ENCODE measurements at places on chromosomes 6 and 20.

DNA sequence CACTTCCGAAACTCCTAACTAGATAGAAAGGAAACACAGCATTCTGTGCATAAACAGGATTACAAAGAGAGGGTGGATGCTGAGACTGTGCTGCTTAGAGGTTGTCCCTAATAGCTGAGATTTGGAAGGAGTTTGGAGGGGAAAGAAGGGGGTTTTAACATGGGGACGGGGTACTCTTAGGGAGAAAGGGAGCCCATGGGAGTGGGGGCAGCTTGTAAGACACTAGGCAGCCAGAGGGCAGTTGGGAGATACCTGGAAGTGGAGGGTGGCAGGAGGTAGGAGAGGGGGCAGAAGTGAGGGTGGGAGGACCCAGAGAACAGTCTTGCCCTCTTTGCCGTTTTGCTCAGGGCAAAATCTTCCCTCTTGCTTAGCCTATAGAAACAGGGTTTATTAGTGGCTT, 16.4 kb downstream of the MANBAL start:
- no peak for DNase-seq

DNA sequence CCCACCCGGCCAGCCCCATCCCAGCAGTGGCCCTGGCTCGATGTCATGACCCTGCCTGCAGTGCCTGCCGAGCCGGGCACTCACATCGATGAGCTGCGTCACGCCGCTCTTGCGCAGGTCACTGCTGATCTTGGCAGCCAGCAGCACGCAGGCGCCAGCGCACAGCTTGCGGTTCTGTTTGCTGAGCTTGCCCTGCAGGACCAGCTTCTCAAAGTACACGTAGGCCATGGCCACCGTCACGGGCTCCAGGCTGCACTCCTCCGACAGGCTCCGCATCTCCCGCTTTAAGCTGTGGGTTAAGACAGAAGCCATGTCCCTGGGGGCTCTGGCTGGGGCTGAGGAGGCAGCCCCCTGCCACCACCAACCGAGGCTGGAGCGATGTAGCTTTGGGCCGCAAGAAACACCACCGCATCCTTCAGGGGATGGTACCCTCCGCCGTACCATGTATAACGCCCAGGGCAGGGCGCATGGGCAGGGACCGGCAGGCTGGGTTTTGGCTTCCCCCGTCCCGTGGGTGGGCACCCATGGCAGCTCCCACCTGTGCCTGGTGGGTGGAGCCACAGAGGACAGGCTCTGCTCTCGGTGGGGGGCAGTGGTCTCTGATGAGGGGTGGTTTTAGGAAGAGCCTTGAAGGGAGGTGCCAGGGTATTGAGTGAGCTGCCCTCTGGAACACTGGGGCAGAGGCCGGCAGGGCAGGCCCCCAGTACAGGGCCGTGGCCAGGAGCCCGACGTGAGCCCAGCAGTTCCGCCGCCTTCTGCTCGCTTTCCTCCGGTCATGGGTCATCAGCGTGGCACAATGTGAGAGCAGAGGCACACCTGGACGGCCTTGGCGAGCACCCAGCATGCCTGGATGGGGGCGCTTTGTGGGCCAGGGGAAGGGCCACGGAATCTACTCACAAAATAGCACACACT, 4.5 kb downstream of the RPS21 start:
- DNase-seq, result no peak

GRCh38 chr20:2815242-2815900, 584 bp downstream of the C20orf141 start:
- no peak for DNase-seq

DNA sequence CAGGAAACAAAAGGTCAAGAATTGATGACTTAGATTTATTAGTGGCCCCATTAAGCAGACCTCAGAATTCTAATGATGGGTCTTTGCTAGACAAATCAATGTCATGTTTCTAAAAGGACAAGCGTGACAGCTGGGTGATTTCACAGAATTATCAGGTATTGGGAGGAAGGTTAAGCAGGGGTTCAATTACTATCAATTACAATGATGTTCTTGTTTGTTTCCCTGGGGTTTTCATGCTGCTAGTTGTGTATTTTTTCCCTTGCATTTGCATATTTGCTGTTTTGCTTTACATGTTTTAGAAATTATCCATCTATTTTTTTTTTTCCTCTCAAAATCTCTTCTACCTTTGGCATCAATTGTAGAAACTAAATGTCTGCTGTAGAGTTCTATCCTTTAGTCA, 27.9 kb downstream of the GNAS start:
- no peak for DNase-seq

- DNase-seq, result no peak
Measured at GRCh38 chr20:63745961-63746731, 6.6 kb downstream of the SLC2A4RG start.

DNA sequence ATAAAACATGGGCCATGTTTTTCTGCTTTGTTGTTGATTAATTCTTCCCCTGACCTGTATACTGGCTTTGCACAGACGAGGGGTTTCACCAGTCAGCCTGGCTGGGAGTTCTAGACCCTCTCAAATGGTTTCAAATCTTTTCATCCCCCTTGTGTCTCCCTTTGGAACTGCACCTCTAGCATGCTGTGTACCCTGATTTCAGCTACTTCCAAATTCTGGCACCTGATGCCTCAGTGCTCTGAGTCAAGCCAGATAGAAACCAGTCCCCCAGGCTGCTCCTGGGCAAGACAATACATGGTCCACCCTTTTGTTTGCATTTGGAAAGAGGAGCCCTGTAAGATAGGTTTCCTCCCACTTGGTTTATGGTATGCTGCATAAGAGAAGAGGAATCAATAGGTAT, 290.2 kb downstream of the BTBD3 start:
- no peak for DNase-seq

DNA sequence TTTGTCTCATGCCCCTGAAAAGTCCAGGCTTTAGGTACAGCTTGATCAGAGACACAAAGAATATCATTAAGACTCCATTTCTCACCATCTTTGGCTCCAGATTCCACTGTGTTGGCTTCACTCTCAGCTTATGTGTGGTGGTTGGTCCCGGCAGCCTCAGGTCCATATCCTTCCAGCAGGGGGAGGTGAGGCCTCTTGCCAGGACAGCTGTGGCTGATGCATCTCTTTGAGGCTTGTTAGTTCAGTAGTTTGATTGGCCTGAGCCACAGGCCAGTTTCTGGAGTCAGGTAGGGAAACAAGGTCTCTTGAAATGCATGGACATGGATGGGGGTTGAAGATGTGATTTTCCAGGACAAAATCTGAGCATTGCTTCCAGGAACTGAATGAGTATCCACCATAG, 62.4 kb downstream of the JAG1 start:
- DNase-seq, result no peak

DNA sequence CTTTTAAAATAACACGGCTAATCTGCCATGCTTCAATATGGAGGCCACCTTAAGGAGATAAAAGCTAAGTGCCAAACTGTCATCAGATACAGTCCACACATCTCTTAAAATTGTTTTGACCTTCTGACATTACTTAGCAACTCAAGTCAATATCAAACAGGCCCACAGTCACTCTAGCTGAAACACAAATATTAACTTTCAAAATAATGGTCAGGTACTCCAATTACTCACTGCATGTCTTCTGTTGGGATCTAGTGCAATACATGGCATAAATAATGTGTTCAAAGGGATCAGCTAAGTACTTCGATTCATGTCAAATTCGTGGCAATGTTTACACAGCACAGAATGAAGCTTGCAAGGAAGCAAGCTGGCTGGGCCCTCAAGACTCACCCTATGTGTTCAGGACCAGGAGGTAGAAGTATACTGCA, 133.9 kb upstream of the BEND6 start:
- DNase-seq, result no peak

GRCh38 chr6:154921482-154921881, 73.6 kb upstream of the TIAM2 start:
- no peak for DNase-seq

GRCh38 chr6:32947552-32948465, 5.1 kb downstream of the HLA-DMA start:
- no peak for DNase-seq

- no peak for DNase-seq
Measured at GRCh38 chr6:112787371-112787770, 440.2 kb downstream of the RFPL4B start.

- DNase-seq, result no peak
Measured at GRCh38 chr6:157513004-157513603, 132.1 kb downstream of the ZDHHC14 start.

GRCh38 chr6:25564943-25565342, 87.1 kb upstream of the SCGN start:
- DNase-seq, result no peak

DNA sequence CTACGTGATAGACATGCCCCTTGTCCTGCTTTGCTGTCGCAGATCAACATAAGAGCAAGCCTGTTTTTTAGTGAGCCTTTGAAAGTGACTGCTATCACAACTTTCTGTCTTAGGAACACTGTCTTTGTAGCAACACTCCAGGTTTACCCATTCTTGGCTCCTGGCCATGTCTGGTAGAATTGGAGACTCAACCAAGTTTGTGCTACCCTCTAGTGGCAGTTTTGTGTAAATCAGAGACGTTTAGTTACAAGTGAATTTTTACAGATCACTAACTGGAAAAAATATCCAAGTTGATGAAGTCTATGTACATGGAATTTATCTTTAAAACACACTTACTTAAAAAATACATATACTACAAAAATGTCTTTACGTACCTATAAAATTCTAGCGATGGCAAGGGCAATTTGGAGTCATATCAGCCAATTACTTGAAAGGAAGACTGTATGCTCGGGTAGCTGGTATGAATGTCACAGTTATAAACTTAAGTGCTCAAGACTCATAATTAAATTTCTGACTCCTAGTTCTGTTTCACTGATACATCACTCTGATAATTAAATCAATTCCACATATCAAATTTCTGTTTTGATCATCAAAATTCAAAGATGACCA, 101.4 kb downstream of the ADGB start:
- peak; percentile 79 for DNase-seq

GRCh38 chr20:32805721-32806120, 14.0 kb upstream of the MAPRE1 start:
- no peak for DNase-seq

- DNase-seq, result no peak
Measured at GRCh38 chr6:14732844-14733757, 512.8 kb upstream of the JARID2 start.

- no peak for DNase-seq
Measured at GRCh38 chr20:41003143-41003935, 25.3 kb upstream of the TOP1 start.

Measured in right forelimb (tissue), 1 donor.